Stimulated activated CD8-positive, alpha-beta memory T cell treated with anti-CD3 and anti-CD28 coated beads, Interleukin-2, amount 100 ng/mL, for 1 hour (primary cell): ENCODE measurements at places on chromosomes 2 and 18.

GRCh38 chr2:241904791-241905710 lies 35.5 kb downstream of the RTP5 start:
- DNase-seq: no peak

DNA sequence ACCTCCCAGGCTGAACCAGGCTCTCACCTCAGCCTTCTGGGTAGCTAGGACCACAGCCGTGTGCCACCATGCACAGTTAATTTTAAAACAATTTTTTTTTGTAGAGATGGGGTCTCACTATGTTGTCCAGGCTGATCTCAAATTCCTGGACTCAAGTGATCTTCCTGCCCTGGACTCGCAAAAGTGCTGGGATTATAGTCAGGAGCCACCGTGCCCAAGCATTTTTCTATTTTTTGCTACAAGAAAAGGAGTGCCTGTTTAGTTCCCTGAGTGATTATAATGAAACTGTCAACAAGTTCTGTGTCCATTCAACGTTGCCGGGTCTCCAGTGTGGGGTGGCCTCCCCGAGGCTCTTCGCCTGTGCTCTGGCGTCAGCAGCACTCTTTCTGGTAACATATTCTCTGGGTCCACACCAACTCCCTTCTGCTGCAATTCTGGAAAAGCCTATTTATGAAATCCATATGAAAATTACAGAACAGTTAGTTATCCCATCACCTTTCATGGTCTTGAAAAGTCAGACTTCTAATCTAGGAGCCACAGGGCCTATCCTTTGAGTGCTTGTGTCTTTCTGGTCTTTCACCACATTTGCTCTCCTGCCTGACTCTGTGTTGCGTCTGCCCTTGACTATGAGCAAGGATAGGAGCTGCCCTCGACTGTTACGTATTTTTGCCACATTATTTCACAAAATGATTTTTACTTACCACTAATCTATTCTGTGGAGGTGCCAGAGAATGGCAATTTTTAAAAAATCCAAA lies 172.7 kb downstream of the SOCS6 start:
- DNase-seq: no peak

DNA sequence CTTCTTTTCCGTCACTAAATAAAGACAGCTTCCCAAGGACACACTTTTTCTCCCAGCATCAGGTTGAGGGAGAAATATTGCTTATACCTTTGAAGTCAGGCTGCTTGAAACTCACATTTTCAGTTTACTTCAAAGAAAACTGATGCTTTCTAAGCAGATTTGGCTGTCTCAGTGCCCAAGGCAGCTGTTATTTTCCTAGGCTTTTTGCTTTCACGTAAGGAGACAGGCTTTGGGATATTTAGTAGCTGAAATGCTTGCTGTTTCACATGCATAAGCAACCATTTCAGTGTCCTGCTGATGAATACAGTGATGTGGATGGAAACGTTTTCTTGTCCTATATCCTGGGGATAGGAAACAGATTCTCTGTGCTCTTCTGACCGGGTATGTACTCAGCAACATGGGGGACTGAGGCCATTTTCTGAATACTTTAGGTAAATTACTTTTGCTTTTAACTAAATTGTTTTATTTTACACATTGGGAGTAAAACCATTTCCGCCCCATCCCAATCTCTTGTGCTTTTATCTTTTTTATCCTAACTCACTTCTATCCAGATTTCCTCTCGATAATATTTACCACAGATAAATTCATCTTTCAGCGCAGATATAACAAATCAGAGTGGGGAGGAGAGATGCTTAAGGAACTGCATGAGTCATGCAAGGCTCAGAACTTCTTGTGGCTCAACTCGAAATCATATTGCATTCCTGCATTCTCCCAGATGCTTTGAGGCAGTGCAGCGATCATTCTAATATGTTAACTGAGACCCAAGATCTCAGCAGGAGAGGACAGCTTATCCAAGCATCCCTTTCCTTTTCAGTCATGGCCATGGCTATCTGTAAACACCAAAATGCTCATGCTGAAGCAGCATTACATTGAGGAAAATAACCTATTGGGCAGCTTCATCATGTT lies 22.2 kb downstream of the GALR1 start:
- no peak for DNase-seq

DNA sequence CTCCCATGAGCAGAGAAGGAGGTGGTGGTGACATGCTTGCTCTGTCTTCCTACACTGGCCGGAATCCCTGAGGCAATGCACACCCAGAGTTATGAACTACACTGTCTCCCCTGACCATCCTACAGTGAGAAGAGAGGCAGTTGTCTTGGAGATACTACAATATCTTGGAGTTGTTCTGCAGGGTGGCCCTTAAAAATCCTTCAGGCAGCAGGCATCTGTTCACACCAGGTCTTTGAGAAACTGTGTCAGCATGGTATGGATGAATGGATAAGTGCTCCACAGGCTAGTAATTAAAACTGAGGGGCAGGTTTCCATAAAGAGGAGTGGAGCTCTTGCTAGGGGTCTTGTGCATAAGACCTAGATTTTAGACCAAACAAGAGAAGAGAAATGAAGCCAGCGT lies 223.7 kb upstream of the COPS8 start:
- DNase-seq: no peak

DNA sequence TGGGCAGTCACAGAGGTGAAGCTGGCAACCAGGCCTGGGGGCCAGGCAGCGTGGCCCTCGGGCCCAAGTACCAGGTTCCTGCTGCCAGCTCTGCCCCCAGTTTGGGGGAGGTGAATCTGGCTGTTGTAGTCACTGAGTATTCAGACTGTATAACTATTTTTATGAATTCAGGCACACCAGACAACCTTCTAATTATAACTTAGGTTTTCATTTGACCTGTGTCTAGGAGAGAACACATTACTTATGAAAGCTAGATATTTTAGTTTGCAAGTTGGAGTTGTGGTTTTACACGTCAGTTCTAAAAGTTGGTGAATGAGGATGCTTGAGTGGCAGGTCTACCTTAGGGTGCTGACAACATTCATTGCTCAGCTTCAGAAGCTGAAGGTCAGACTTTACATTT lies 71.7 kb downstream of the LIMS1 start:
- no peak for DNase-seq

DNA sequence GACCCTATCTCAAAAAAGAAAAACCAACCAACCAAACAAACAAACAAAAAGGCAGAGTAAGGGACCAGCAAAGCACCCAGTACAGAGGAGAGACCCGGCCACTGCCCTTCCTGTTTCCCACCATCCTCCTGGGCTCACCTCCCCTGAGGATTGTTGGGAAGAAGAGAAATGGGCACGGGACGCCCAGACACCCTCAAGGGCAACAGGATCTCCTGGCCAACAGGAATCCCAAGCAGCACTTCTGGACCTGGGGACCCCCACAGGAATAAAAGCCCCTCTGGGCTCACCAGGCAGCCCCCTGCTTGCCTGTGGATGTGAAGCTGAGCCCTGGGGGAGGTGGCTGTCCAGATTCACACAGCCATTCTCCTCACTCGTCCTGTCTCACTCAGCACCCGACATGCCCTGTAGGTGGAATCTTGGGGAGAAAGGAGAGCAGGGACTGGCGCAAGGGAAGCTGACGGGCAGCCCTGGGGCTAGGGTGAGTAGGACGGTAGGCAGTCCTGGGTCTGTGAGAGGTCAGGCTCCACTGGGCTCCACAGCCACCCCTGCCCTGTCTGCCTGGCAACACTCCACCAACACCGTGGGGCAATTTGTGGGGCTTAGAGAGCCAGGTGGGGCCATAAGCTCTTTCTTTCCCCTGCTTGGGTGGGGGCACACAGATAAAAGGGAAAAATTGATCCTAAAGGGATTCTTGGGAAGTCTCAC lies 18.0 kb downstream of the KLF11 start:
- DNase-seq: no peak

- DNase-seq: no peak
Observed at GRCh38 chr2:70511971-70512729, 41.5 kb downstream of the TGFA start.

DNA sequence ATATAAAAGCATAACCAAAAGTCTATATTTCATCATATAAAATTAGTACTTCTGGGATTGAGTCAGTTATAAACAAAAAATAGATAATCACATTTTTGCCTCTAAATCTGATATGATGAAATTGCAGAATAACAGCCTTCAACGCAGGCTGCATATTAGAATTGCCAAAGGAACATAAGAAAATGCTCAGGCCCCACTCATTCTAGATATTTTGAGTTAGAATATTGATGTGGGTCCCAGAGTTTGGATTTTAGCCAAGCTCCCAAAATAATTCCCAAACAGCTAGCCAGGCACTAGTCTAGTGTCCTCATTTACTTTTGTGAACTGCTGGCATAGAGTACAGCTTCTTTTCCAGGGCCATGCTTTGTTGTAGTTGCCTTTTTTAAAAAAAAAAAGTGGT lies 63.5 kb downstream of the ZDBF2 start:
- DNase-seq: no peak

DNA sequence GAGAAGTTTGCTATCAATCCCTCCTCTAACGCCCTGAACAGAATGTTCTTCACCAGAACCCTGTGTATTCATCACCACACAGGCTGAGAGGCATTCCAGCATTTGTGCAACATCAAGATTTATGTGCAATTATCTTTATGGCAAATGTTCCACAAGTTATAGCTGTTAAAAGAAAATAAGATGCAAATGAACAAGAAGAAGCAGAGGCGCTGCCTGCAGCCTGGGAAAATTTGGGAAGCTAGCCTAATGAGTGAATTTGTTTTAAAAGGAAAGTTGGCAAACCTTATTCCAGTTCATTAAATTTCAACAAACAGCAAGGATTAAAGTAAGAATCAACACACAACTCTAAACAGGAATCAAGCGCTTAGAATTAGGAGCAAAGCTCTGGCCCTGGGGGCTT lies 5.3 kb downstream of the TPO start:
- no peak for DNase-seq

- no peak for DNase-seq
Observed at GRCh38 chr2:72135921-72136320, 11.7 kb downstream of the CYP26B1 start.

- no peak for DNase-seq
Observed at GRCh38 chr2:195343540-195343939, 313.5 kb upstream of the SLC39A10 start.

DNA sequence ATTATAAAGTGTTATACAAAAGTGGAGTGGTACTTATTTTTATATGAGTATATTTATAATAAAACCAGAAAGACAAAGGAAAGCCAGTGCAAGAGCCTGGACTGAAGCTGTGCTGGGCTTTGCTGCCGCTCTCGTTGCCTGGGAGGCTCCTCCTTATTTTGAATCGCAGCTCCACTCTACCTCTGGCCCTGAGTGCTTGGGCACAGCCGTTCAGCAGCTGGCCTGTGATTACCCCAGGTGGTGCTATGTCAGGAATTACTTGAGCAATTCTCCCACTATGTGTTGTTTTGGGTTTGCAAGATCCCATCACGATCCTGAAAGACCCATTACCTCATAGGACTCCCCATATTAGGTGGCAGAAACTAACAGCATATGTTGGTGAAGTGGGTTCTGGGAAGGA lies 53.0 kb upstream of the LCLAT1 start:
- DNase-seq: no peak

- DNase-seq: no peak
Observed at GRCh38 chr2:129378186-129378585, 601.3 kb upstream of the RAB6C start.

- DNase-seq: no peak
Observed at GRCh38 chr2:189498205-189498604, 56.9 kb downstream of the WDR75 start.

DNA sequence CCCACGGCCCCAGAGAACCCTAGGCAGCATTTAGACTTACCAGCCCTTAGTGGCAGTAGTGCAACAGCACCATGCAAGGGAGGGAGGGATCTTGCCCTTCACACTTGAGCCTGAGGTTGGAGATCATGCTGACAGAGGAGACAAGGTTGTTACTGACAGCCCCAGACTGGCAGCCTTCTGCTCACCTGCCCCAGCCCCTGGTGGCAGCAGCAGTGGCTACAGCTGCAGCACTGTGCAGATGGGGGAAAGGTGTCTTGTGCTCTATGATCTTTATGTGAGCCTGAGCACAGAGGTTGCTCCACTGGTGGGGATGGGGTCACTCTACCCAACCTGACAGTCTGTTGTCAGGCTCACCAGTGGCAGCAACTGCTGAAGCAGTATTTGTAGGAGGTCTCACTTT lies 501.2 kb upstream of the LRRTM4 start:
- no peak for DNase-seq

DNA sequence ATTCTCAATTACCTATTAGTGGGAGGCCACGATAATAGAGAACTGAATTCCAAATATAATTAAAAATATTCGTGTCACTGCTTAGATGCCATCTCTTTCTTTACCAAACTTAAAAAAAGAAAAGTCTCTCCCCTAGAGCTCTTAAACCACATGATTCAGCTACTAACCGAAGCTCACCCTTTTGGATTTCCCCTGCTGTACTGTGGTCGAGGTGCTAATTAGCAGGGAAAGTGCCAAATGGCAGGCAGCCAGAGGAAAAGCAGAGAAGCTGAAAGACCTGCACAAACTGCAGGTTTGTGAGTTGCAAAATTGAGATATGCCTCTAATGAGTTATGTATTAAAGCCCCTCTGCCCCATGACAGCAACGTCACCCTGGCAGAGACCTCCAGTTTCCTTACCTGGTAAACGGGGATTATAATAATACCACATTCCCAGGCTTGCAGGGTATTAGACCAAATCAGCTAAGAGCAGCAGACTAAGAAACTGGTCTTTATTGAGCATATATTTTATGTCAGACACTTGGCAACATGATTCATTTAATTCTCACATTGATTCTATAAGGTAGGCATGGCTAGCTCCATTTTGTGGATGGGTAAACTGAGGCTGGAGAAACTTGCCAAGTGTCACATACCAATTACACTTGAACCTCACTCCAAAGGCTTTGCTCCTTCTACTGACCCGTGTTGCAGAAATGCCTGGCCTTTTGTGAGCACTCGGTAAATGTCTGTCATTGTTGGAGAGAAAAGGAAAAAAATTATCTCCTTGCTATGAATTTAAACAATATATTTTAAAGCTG lies 259.7 kb downstream of the LPIN1 start:
- peak; percentile 39 for DNase-seq

DNA sequence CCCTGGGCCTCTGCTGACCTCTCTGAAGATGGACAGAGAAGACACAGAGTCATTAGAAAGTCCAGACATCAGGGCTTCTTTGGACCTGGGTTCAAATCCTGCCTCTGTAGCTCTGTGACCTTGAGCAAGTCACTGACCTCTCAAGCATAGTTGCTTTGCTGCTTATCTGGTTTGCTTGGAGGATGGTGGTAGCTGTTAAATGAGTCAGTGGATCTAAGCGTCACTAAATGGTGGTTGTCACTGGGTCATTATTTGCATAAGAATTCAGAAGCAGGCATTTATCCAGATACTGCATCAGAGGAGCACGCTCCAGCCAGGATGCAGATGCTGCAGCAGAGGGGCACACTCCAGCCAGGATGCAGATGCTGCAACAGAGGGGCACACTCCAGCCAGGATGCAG lies 229.2 kb downstream of the GLI2 start:
- DNase-seq: no peak

- no peak for DNase-seq
Observed at GRCh38 chr2:38178119-38178518, 102.2 kb upstream of the CYP1B1 start.
